ENCODE measurements at places on chromosomes 13 and 19.
A peak's percentile ranks its signal among the peaks of the same experiment; 100 is the strongest.

GRCh38 chr19:43687660-43687997, 17.7 kb upstream of the PLAUR start:
- ATAC-seq = no peak

- ATAC-seq = no peak
These were observed 10.1 kb downstream of the SSC5D start for GRCh38 chr19:55498246-55498840.

DNA sequence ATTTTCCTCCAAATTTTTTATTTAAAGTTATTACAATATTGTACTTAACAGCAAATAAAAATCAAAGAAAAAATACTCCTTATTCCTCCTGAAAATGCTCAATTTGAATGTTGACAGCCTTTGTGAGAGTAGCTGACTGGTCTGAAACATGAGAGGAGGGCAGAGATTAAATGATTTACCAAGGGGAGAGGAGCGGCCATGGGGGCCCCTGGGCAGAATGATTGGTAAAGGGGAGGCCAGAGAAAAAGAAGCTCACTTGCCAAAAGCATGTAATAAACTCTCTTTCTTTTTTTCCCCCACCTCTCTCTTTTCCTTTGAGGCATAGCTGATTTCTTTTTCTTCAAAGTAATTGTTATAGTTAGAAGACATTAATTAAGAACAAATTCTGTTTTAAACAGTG, 30.1 kb upstream of the FNDC3A start:
- no peak for ATAC-seq

GRCh38 chr19:7910321-7911161, 4.1 kb upstream of the TGFBR3L start:
- no peak for ATAC-seq

DNA sequence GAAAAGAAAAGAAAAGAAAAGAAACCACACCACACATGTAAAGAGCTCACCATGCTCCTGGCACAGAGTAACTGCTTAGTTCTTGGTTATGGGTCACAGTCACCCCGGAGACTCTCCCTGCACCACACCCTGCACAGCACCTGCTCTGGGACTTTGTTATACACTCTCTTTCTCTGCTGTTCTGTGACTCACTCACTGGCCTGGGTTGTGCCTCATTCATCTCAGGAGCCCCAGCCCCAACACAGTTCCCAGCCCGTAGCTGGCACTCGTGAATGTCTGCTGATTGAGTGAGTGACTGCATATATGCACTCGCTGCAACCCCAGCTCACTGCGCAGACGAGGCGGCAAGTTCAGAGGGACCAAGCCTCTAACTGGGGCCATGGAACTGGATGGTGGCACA, 22.9 kb upstream of the ZNF507 start:
- no peak for ATAC-seq

DNA sequence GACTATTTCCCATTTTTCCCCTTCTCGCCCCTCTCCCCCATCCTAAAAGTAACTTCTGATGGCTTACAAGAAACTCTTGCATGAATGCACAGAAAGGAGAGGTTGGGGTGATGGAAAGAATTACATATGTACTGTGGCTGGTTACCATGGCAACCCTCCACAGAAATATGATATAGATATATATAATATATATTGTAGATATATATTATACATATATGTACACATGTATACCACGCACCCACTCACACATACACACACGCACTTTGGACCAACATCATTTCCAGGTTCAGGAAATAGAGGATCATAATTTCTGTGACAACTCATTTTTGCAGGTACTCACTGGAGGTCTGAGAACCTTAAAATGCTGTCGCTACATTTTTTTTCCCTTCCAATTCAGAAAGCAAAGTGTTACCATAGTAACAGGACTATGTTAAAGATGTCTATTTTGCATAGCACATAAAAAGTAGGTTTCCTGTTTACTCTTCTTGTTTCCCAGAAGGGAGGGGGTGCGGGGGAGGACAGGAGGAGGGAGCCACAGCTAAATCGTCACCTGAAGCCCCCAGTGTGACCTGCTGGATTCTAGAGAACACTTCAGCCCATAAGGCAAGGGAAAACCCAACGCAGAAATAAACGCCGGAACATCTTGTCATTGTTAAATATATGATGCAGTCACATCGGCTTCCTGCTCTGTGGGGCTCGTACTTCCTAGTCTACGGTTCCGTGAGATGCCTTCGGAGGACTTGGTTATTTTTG, 44.7 kb downstream of the EFNB2 start:
- ATAC-seq = peak; percentile 19

DNA sequence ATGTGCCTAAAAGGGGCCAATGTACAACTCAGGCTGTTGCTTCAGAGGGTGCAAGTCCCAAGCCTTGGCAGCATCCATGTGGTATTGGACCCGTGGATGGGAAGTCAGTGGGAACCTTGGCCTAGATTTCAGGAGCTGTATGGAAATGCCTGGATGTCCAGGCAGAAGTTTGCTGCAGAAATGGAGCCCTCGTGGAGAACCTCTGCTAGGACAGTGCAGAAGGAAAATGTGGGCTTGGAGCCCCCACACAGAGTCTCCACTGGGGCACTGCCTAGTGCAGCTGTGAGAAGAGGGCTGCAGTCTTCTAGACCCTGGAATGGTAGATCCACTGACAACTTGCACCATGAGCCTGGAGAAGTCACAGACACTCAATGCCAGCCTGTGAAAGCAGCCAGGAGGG, 28.5 kb downstream of the GPC5 start:
- ATAC-seq = no peak

- ATAC-seq = no peak
These were observed 500 bp upstream of the JUNB start for GRCh38 chr19:12790628-12791344.

- ATAC-seq = no peak
These were observed 10.1 kb downstream of the B3GLCT start for GRCh38 chr13:31209841-31210210.

GRCh38 chr13:26899202-26899601, 138.6 kb upstream of the GPR12 start:
- no peak for ATAC-seq

DNA sequence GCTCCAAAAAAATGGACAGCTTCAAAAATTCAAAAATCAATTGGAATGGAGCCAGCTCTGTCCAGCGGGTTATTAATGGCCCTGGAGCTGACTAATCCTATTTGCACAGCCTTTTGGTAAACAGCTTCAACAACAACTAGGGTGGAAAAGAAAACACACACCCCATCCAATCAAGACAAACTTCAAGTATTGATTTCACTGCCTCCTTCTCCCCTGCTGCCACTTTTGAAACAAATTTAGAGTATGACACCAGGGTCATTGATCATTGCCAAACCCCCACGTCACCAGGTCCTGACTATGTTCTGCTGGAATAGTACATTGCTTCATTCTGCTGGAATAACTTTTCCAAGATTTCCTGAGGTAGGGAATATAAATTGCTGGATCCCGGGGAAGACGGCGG, 56.8 kb upstream of the GTF3A start:
- no peak for ATAC-seq

- ATAC-seq = no peak
These were observed 17.7 kb downstream of the GPC6 start for GRCh38 chr13:93244141-93244917.

DNA sequence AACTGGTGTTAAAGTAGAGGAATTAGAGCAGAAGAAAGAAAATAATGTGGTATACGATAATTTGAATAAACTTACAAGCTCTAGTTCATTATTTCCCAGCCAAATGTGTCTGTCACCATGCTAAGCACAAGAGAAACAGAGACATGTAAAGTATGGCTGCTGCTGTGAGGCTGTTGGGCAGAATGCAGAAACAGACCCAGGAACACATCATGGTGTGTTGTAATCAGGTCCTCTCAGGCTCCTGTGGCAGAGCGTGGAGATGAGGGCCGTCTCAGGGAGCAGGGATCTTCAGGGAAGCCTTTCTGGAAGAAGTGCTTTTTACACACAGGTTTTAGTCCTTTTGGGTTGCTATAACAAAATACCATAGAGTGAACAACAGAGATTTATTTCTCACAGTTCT, 710.7 kb upstream of the SGCG start:
- ATAC-seq = no peak
